Naive thymus-derived CD4-positive, alpha-beta T cell (primary cell): ENCODE measurements at places on chromosomes 3 and 15. TPM values are rescaled to one million over a fixed set of nuclear protein-coding genes. Genes with fewer than 3 reads are reported as not detected.

DPPA2 gene
- not detected in 2 replicates for total RNA-seq

MME gene
- total RNA-seq, result not detected in 2 replicates

IL5RA gene
- total RNA-seq, result 8.7 TPM

CHRNA7 gene
- total RNA-seq, result not detected in 2 replicates

ZNF501 gene
- 2.6 and 2.7 TPM in 2 replicates for total RNA-seq

ABTB1 gene
- total RNA-seq, result 115 TPM

ST3GAL6 gene
- 0.62 TPM for total RNA-seq

FGD5 gene
- not detected for total RNA-seq

BCL2A1 gene
- 29.9 TPM for total RNA-seq

PLXND1 gene
- 6.7 TPM for total RNA-seq

FAH gene
- 10.3 TPM for total RNA-seq

EFHB gene
- total RNA-seq, result 1.3 TPM
